Stimulated activated CD8-positive, alpha-beta memory T cell treated with anti-CD3 and anti-CD28 coated beads, Interleukin-15, amount 100 ng/mL, for 24 hours (primary cell): ENCODE measurements at places on chromosomes 6 and 20.

GRCh38 chr6:40394381-40394780, 192.8 kb downstream of the LRFN2 start:
- DNase-seq = no peak

GRCh38 chr6:34243901-34244884, 4.6 kb downstream of the SMIM29 start:
- no peak for DNase-seq

- no peak for DNase-seq
These were observed 149.4 kb downstream of the CD24 start for GRCh38 chr6:106825156-106825555.

DNA sequence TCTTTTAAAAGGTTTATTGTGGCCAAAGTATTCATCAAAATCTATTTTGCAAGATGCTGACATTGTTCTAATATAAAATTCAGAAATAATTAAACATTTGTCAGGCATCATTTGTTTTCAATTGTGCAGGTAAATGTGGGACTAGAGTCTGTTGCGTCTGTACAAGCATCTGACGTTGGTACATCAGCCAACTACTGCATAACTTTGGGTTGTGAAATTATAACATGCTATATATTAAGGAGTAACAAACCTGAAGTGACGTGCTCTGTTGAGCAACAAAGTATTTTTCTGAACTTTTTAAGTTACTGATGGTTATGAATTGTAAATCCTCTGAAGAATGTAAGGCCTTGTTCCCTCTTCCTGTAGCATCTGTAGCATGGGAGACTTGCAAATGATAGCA, 66.0 kb downstream of the RNF182 start:
- no peak for DNase-seq

- no peak for DNase-seq
These were observed 117.2 kb upstream of the THBS2 start for GRCh38 chr6:169370666-169371343.

GRCh38 chr20:25514747-25515340, 70.5 kb downstream of the NINL start:
- no peak for DNase-seq

GRCh38 chr6:100217225-100218012, 223.4 kb upstream of the MCHR2 start:
- DNase-seq = no peak

GRCh38 chr6:41509580-41509979, 36.6 kb upstream of the FOXP4 start:
- DNase-seq = no peak

DNA sequence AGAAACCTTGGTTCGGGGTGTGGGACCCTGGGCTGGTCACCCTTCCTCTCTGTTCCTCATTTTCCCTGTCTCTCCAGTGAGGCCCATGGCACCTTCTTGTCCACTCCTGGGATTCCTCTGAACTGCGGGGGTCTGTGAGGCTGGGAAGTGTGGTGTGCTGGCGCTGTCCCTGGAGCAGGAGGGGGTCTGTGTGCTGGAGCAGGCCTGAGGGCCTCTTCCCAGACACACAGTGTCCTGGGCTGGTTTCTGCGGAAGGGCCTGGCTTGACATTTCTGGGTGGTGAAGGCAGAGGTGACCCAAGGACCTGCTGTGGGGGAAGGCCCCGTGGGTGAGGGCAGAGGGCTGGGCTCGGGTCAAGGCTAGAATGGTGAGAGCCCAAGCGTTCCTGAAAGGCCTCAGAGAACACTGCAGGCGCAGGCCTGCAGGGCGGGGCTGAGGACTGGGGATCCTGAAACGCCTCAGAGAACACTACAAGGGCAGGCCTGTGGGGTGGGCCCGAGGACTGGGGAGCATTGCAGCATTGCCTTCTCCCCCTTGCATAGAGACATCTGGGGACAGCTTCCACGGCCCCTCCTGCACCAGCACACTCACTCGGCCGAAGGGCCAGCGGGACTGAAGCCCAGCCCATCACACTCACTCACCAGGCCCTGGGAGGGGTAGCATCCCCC, 10.6 kb upstream of the BAK1 start:
- DNase-seq = no peak

- no peak for DNase-seq
These were observed 182.8 kb downstream of the SASH1 start for GRCh38 chr6:148525453-148525852.

GRCh38 chr20:50438986-50439407, 71.2 kb upstream of the PTPN1 start:
- DNase-seq = no peak

DNA sequence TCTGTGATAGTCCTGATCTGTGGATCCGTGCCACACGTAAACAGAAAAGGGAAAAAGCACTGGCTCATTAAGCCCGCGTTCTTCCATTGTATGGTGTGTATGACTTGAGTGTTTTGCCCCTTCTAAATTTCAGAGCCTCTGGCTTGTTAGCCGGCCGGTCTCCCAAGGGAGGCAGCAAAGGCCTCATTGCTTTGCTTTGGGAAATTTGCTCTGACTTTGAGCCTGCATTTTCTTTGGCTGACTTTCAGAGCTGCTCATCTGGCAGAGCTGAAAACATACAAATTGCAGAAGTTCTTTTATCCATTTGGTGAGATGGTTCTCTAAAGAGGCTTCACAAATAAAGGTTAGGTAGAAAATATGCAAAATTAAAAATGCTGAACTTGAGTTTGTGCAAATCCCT, 123.0 kb downstream of the UTRN start:
- DNase-seq = no peak

DNA sequence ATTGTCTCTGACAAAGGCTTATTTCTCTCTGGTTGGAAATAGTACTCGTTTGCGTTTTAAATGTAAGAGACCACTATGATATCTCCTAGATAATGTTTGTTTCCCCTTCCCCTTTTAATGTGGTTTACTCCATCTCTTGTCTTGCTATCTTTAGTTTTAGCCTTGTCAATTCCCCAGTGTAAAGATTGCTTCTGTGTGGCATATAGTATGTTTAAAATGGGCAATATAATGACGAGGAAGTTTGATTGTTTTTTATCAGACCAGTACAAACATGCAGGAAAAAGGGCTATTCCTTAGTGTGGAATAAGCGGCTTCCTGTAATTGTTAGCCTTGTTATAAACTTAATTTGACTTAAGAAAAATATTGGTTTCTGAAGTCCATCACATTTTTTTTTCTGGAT, 3.1 kb downstream of the QKI start:
- DNase-seq = no peak

DNA sequence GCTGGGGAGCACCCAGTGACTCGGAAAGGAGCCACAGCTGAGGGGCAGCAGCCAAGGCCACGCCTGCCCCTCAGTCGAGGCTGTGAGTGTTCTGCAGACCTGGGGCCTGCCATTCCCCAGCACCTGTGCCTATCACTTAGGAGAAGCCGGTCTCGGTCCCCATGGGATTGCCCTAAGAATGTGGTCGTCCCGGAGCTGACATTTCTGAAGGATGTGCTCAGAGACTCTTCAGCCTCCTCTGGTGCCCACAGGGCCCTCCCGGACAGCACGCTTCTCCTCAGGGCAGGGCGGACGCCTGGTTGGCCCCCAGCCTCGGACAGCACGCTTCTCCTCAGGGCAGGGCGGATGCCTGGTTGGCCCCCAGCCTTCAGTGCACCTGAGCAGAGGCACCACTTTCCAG, 223.9 kb downstream of the ERMARD start:
- no peak for DNase-seq

DNA sequence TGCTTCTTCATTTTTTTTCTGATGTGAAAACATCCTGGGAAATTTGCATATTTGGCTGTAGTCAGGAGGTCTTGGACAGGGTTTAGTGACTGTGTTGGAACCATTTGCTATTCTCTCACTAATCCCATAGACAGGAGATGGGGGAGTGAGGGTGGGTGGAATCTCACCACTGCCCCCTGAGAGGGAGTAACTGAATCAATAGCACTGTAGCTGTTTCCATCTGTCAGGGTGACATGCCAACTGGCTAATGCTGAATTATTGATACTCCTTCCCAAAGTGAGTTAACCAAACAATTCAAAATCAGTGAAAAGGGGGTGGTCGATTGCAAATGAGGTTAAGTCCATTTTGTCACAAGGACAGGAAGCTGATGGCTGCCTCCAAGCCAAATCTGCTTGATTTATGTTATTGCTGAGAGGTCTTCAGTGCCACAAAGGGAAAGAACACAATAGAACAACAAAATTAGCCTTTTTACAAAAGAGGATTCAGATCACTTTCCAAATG, 55.1 kb upstream of the B3GAT2 start:
- DNase-seq = no peak

- no peak for DNase-seq
These were observed 46.1 kb downstream of the RAB44 start for GRCh38 chr6:36743538-36744303.

- no peak for DNase-seq
These were observed 15.6 kb downstream of the SNX5 start for GRCh38 chr20:17952692-17953684.

- DNase-seq = no peak
These were observed 4.0 kb upstream of the ATXN1 start for GRCh38 chr6:16765235-16765634.

- DNase-seq = no peak
These were observed 496.3 kb downstream of the TFAP2B start for GRCh38 chr6:51314965-51315364.

DNA sequence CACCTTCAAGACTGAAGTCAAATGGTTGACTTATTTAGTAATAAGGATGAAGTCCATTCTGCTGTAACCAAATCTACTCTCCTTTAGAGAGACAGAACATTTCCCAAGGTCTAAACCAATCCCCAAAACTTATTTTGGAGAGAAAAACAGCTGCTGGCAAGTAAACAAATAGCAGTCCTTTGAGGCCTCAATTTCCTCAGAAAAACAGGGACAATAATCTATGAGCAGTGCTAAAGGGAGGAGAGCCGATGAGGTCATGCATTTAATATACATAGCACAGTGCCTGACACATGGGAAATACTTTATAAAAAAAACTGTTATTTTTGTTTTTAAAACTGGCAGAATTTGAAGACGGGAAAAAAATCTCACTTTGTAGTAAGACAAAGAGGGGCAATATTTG, 526.0 kb downstream of the EPM2A start:
- DNase-seq = no peak

GRCh38 chr6:70510600-70510999, 56.1 kb upstream of the SDHAF4 start:
- no peak for DNase-seq

DNA sequence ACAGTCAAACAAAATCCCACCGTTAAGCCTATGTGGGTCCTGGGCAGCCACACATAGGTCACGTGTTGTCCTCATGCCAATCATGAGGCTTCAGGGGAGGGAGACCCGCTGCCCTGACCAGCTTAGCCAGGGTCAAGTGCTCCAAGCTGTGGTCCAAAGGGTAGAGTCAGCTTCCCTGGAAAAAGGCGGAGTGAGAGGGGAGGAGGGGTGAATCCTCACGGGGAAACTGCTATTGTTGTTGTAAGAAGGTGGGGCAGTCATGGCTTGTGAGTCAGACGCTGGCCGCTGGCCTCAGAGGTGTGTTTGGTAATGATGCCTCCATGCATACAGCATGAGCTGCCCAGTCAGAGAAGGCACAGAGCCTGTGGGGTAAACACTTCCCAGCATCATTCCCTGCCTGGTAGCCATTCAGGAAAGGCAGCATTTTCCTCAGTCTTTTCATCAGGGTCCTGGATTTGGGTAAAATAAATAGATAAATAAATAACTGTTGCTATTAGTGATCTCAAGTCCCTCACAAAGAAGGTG, 8.7 kb downstream of the CST3 start:
- DNase-seq = no peak

GRCh38 chr20:25073544-25073943, 8.4 kb downstream of the VSX1 start:
- no peak for DNase-seq

DNA sequence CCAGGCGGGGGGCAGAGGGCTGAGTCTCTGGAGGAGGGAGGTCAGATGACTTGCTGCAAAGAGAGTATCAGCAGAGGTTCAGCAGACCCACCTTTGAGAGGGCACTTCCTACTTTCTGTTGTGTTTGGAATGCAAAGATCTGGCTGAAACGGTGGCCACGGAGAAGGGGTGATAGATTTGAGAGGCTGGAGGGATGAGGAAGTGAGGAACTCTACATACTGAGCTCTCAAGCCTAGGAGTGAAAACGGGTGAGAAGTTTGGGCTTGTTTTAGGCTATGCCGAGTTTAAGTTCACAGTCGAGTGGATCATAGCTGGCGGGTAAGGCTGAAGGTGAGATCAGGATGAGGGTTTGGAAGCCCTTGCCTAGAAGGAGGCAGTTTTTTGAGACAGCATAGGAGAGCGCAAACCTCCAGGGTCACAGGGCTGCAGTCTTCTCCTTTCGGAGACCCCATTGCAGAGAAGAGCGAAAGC, 477 bp upstream of the ITPA start:
- no peak for DNase-seq

DNA sequence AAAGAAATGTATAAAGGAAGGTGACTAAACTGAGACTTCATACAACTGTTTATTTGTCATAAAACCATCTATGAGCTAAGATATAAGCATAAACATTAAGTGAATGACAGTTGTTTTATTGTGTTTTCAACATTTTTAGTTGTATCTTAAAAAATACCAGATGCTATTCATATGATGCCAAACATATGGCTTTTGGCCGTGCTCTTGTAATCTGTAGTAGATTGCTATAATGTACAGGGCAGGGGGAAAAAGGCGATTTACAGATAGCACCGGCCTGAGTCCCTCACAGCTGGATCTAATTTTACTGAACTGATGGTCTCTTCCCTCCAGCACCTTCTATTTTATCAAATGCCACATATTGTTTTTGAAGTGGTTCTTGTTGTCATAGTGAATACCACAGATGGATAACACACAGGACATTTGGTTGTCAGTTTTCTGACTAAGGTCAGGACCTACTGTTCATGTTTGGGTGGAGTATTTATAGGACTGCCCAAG, 48.2 kb downstream of the CENPW start:
- no peak for DNase-seq

- no peak for DNase-seq
These were observed 30.9 kb downstream of the RAB44 start for GRCh38 chr6:36728289-36729160.

DNA sequence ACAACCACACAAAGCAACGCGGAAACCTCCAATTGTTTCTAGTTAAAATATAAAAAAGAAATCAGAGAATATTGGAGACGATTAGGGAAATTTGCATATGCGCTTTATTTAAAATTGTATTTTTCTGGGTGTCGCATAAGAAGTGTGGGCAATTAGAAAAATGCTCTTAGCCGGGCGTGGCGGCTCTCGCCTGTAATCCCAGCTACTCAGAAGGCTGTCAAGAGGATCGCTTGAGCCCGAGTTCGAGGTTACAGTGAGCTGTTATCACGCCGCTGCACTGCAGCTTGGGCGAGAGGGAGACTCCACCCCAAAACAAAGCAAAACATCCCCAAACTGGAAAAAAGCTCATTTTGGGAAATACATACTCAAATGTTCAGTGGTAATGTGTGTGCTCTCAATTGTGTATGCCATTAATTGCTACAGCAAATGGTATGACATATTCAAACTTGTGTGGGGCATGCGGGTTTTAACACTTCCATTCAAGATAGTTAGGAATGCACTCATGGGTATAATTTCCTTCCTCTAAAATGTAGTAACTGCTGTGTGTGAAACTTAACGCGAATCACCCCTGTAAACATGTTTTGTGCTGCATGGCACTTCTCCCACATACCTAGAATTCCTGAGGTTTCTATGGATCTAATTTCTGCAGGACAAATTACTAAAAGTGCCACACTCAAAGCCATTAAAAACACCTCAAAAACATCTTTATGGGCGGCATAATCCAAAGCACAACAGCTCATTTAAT, 54.7 kb upstream of the HFE start:
- no peak for DNase-seq
